ENCODE measurements at places on chromosomes 6 and 20.

DNA sequence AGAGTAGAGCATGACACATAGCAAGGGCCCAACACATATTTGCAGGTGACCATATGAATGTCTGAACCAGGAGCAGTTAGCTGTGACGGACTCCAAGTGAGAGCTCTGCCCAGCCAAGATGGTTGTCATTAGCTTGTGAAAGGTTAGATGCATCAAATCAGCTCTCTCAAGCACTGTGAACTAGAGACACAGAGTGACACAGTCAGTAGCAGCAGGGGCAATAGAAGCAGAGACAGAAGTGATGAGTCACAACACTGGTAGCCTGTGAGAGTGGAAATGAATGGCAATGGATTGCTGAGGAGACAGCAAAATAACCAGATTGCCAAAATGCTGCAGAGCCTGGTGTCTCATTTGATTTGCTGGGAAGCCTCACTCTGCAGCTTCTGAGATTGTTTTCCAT, 558.9 kb downstream of the PKHD1 start:
- DNase-seq = no peak

DNA sequence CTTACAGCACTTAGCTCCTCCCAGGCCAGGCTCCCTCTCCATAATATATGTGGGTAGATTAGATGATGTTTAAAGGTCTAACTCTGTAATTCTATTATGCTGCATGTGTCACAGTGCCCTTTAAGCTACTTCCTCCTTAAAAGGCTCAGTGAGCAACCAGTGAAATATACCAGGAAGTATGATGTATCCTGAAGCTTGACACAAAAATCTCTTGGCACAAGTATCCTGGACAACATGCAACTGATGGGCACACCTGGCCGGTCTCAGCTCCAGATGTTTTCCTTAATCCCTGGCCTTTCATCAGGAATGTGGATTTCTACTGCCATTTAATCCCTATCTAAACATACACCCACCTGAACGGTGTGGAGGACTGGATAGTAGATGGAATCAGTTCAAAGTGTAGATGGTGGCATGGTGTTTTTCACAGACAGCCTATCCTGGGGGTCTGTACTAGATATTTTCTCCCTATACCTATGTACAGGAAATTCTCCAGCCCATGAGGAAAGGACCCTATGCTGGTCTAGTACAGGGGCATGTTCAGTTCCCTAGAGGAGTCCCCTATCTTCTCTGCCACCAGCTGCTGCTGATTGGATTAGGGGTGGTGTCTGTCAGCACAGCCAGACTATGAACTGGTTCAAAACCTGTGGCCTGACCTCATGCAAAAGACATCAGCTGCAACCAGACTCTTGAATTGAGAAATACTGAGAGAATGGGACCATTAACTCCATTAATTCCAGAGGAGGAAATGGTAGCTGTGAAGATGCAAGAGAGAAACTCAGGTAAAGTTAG, 59.4 kb upstream of the CITED2 start:
- peak; percentile 50 for DNase-seq

DNA sequence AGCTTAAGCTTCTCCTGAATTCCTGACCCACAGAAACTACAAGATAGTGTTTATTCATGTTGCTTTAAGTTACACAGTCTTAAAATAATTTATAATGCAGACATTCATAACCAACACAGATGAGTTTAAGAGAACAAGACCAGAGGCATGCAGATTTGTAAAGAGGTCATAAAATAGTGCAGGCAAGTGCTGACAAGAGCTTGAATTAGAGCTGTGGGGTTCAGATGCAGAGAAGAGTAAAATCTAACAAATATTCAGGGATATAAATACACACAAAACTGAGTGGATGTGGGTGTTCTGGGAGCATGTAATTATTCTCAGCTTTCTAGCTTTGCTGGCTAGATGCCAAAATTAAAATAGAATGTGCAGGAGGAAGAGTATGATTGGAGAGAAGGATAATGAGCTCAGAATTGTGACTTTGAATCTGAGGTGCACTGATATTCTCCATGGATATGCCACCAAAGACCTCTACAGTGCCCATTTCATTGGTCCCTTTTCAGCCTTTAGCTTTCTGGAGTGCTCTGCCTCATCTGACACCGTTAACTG, 291.9 kb upstream of the SGK1 start:
- DNase-seq = no peak

- DNase-seq = peak; percentile 34
These were observed 54.2 kb downstream of the KLHL31 start for GRCh38 chr6:53611342-53611741.

GRCh38 chr6:34272013-34272926, 23.5 kb upstream of the SMIM29 start:
- no peak for DNase-seq

GRCh38 chr6:153553627-153554026, 422.5 kb upstream of the RGS17 start:
- DNase-seq = peak; percentile 31

GRCh38 chr6:137661601-137662000, 167.4 kb upstream of the OLIG3 start:
- DNase-seq = peak; percentile 33

DNA sequence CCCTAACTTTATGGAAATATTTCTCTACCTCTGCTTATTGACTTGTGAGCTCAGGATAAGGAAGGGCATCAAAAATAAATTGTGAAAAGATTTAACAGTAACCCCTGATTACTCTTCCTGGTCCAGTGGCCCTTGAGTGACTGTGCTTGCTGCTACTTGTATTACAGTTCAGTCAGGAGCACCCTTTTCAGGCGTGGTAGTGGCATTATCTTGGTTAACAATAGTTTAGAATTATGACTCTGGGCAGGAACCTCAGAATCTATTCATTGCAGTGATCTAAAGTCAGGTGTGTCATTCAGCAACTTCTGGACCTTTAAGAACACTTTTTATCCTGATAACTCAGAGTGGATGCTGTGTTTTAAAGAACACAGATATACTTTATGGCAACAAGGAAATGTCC, 43.4 kb downstream of the FAM135A start:
- no peak for DNase-seq

- DNase-seq = peak; percentile 2
These were observed 12.2 kb downstream of the SAYSD1 start for GRCh38 chr6:39102821-39103136.

Data from fibroblast of mammary gland (primary cell).